ENCODE measurements at places on chromosomes 7 and 10.

DNA sequence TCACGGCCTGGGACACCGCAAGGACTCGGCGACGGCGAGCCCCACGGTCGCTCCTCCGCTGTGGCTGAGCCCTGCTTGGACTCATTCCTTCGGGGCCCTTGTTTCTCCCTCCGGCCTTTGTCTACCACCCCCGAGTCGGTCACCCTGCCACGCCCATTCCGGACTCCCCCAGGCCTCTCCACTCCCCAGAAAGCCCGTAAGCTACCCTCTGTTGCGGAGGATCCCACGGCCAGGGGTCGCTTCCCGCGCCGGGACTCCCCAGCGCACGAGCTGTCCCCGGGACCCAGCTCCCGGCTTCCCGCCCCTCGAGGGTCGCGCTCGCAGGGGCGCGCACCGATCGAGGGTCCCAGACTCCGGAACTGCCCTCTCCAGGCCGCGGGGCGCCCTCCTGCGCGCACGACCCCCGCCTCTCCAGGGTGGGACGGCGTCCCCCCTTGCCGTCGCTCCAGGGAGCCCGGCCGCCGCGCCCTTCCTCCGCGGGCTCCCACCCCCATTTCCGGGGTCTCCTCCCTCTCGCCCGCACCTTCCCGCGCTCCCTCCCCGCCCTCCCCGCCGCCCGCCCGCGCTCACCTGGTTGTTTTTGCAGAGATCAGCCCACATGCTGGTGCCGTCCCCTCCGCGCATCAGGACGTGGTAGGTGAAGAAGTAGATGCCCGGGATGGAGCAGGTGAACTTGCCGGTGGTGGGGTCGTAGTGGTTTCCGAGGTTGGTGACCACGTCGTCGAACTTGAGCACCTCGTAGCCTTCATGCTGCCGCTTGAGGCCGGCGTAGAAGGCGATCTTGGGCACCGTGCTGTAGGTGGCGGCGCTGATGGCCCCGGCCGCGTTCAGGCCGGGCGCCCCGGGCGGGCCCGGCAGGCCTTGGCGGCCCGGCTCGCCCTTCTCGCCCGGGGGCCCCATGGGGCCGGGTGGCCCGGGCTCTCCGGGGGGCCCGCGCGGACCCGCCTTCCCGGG lies 1.5 kb downstream of the C1QL3 start:
- no peak for DNase-seq

DNA sequence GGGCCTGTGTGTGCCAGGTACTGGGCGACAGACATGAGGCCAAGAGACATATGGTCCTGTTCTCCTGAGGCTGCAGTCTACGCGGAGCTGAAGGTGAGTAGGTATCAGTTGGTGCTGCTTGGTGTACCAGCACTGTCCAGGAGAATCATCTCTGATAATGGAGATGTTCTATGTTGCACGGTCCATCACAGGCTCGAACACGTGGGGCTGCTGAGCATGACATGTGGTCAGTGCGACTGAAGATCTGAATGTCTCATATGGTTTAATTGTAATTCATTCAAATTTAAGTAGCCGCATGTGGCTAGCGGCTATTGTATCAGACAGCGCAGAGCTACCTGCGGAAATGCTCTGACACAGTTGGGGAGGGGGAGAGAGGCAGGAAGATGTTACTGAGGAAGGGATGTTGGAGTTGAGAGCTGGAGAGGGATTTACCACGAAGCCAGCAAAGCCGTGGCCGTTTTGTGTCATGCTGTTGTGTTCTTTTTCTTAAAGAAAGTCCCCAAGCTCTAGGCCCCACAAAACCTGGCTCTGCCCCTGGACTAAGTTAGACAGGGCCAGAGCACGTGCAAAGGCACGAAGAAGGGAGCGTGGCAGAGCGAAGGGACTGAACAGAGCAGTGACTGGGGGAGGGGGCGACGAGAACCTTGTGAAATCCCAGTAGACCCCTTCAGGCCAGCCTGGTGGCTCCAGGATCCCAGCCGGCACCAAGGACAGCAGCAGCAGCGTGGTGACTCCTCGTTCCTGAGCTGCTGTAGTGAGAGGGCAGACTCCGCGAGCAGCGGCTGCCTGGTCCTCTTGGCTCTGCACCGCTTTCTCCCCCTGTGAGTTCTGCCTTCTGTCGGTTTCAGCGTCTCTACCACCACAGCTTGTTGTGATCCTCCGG lies 20.0 kb downstream of the SMKR1 start:
- DNase-seq = no peak

- no peak for DNase-seq
Measured at GRCh38 chr7:36971515-36972139, 247.3 kb upstream of the AOAH start.

- no peak for DNase-seq
Measured at GRCh38 chr7:51102828-51103227, 213.8 kb downstream of the COBL start.

DNA sequence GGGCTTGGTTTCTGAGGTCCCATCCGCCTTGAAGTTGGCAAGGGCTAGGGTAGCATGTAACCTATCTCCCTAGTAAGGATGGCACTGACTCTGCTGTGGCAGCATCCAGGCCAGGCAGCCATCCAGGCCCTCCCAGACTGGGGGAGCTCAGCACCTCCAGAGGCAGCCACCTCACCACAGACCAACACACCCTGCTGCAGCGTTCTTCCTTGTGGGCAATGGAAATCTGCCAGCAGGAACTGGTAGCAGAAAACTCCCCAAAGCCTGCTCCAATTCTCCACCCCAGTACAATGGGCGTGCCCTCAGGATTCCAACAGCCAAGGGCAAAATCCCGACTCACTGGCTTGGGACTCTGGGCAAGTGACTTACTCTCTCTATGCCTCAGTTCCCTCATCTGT lies 27.5 kb downstream of the DLG5 start:
- no peak for DNase-seq

GRCh38 chr10:43867667-43868565 lies 219.2 kb upstream of the ZNF32 start:
- no peak for DNase-seq

DNA sequence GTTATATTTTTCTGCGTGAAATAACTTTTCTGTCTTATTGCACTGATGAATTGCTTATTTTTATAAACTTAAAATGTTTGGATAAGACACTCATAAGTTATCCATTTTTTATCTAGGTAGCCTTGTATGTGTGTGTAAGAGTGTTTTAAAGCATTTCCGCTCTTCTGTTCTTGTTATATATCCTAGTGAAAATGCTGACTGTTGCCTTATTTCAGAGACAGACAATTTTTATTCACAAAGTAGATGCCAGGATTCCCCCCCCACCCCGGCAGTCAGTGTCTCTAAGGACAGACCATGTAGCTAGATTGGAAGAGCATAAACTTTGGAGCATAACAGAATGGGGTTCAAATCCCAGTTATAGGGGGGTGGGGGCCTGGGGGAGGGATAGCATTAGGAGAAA lies 1.6 kb downstream of the SMC3 start:
- DNase-seq = no peak

GRCh38 chr7:140358412-140359051 lies 39.8 kb downstream of the SLC37A3 start:
- DNase-seq = no peak

Data from esophagus squamous epithelium (tissue), 5 donors.